ENCODE measurements at places on chromosomes 7 and 10.
A peak's percentile ranks its signal among the peaks of the same experiment; 100 is the strongest.

- DNase-seq, result no peak
Observed at GRCh38 chr10:70962686-70963085, 74.3 kb upstream of the PCBD1 start.

- DNase-seq, result peak; percentile 82
Observed at GRCh38 chr10:79347894-79348639, 798 bp downstream of the PPIF start.

- DNase-seq, result no peak
Observed at GRCh38 chr7:5773661-5774086, 7.8 kb downstream of the RNF216 start.

- DNase-seq, result no peak
Observed at GRCh38 chr10:30984563-30985328, 46.9 kb downstream of the ZNF438 start.

DNA sequence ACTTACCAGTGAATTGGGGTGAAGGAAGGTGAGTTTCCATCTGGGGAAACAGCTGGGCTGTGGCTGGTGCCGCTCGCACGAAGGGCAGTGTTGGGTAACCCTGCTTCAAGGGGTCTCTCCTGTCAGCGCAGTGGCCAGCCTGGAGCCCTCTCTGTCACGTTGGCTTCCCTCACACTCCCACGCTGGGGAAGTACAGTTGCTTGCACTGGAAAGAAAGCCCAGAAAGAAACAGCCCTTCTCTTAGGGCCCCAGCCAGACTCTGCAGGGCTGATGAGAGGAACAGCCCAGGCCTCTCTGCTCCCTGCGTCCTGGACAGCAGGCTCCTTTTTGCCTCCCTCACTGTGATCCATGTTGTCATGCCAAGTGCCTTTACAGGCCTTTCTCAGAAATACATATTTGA is 40.3 kb upstream of the TRIM8 start:
- DNase-seq, result no peak

DNA sequence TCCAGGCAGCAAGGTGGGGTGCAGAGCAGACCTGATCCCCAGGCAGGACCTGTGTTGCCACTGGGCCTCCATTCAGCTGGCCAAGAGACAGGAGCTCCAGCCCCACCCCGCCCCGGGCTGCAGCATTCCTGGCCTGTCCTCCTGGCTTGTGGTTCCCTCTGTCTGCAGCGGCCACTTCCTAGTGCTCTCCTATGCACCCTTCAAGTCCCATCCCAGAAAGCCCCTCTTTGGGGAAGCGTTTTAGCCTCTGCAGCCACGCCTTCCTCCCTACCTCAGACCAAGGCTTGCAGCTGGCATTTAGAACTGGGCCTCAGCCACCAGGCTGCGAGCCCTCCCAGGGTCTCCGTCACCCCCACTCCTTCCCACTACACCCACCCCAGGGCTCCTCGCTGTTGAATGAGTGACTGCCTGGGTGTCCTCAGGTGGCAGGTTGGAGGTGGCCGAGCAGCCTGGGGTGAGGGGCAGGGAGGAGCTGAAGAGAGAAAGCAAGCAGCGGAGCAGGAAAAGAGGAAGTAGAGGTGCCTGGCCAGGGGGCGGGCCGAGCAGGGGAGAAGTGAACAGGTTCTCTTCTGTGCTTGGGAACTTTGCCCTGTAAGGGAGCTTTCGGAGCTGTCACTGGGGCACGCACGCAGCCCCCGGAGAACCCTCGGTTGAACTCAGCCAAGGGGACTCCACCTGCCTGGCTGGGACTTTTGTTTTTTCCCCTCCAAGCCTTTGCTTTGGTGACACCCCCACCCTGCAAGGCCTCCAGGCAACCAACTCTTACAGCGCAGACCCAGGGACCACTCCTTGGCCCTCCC is 109.1 kb upstream of the TNRC18 start:
- peak; percentile 62 for DNase-seq
